ENCODE measurements at places on chromosomes 6 and 20.

DNA sequence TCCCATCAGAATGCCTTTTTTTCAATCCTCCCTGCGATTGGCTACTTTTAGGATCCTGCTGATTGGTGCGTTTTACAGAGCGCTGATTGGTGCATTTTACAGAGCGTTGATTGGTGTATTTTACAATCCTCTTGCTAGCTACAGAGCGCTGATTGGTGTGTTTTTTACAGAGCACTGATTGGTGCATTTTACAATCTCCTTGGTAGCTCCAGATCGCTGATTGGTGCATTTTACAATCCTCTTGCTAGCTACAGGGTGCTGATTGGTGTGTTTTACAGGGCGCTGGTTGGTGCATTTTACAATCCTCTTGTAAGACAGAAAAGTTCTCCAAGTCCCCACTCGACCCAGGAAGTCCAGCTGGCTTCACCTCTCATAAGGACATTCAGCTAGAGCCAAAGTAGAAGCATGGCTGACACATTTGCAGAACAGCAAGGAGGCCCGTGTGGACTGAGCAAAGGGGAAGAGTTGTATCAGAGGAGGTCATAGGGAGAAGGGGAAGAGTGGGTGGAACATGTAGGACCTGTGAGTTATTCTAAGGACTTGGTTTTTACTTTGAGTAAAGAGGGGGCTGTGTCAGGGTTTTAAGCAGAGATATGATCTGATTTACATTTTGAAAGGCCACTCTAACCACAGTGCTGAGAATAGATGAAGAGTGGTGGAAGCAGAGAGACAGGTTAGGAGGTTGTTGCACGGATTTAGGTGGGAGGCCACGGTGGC lies 2.6 kb downstream of the ALDH5A1 start:
- DNase-seq = no peak

- no peak for DNase-seq
These were observed 115.6 kb upstream of the B3GAT2 start for GRCh38 chr6:71072508-71072907.

DNA sequence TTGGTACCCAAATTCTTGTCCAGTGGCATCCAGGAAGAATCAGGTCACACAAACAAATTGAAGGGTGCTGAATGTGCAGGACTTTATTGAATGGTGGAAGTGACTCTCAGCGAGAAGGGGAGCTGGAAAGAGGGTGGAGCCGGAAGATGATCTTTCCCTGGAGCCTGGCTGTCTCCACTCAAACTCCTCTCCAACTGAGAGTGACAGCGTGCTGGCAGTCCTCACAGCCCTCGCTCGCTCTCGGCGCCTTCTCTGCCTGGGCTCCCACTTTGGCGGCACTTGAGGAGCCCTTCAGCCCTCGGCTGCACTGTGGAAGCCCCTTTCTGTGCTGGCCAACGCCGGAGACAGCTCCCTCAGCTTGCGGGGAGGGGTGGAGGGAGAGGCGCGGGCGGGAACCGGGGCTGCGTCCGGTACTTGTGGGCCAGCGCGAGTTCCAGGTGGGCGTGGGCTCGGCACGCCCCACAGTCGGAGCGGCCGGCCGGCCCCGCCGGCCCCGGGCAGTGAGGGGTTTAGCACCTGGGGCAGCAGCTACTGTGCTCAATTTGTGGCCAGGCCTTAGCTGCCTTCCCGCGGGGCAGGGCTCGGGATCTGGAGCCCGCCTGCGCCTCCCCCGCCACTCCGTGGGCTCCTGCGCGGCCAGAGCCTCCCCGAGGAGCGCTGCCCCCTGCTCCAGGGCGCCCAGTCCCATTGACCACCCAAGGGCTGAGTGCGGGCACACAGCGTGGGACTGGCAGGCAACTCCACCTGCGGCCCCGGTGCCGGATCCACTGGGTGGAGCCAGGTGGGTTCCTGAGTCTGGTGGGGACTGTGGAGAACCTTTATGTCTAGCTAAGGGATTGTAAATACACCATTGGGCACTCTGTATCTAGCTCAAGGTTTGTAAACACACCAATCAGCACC lies 26.7 kb upstream of the MBOAT1 start:
- no peak for DNase-seq

GRCh38 chr6:126361832-126362440 lies 22.0 kb downstream of the CENPW start:
- DNase-seq = no peak

GRCh38 chr6:128657181-128657580 lies 136.8 kb upstream of the PTPRK start:
- peak; percentile 31 for DNase-seq

- no peak for DNase-seq
These were observed 205.4 kb downstream of the PREX1 start for GRCh38 chr20:48622421-48622820.

GRCh38 chr6:158170656-158171081 lies 2.5 kb downstream of the GTF2H5 start:
- peak; percentile 85 for DNase-seq

DNA sequence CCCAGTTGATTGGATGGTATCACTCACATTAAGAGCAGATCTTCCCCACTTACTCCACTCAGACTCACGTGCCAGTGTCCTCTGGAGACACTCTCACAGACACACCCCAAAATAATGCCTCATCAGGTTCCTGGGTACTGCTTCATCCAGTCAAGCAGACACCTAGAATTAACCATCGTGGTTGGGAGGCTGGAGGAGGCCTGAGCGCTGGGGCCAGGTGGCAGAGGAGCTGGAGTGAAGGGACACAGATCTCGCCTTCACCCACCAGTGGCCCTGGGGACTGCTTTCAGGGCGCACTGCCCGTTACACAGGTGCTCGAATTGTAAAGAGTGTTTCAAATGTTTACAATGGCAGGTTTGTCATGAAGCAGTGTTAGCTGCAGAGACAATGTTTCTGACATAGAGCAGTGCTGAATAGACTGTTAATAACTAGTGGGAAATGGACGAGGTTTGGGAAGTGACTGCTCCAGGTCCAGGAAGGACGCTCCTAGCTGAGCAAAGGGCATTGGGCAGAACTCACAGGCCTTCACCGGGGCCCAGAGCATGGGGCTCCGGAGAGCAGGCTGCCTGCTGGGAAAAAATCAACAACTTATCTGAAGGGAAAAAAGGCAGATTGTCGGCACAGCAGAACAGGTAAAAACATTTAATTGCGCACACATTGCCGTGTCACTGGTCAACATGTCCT lies 38.4 kb downstream of the TMEM242 start:
- no peak for DNase-seq

GRCh38 chr6:2973676-2974075 lies 2.3 kb upstream of the SERPINB6 start:
- DNase-seq = no peak

- no peak for DNase-seq
These were observed 709.3 kb downstream of the EPHA7 start for GRCh38 chr6:92710048-92710447.

DNA sequence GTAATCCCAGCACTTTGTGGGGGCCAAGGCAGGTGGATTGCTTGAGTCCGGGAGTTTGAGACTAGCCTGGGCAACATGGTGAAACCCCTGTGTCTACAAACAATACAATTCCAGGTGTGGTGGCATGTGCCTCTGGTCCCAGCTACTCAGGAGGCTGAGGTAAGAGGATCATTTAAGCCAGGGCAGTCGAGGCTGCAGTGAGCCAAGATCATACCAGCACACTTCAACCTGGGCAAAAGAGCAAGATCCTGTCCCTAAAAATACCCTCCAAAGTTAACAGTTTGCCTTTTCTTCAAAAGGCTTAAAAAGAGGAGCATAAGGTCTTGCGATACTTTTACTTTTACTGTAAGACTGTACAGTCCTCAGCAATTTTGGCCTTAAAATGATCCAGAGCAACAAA lies 10.7 kb upstream of the SPTLC3 start:
- DNase-seq = no peak

DNA sequence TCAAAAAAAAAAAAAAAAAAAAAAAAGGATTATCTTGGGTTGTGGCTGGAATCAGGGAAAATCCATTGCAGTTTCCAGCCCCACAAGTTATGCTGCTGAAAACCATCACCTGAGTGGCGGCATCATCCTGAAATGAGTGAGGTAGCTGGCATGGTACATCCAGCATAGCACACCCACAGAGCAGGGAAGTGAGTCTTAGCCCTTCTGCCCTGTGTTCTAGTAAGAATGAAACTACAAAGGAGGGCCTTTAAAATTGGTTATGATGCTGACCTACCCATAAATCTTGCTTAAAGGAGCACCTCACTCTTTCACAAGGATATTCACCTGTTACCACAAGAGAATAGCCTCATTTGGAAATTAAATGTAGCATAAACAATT lies 119.2 kb downstream of the NFATC2 start:
- DNase-seq = no peak

GRCh38 chr6:134768931-134769330 lies 181.0 kb downstream of the ALDH8A1 start:
- DNase-seq = no peak

GRCh38 chr6:5066456-5067093 lies 18.6 kb upstream of the PPP1R3G start:
- no peak for DNase-seq

- no peak for DNase-seq
These were observed 384.7 kb downstream of the C6orf118 start for GRCh38 chr6:164924674-164925073.

DNA sequence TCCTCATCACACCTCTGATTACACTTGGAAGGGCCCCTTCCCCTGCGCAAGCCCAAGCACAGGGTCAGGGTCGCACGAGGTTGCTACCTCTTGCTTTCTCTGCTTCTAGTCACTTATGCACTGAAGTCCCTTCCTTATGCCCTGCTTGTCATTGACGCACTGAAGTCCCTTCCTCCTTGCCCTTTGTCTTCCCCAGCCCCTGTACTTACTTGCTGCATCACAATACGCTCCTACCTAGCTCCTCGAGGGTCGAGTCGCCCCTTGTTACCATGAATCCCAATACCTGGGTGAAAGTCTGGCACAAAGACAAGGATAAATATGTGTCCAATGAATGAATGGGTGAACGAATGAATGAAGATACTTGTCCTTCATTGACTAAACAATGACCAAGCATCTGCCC lies 75.9 kb downstream of the LYRM4 start:
- no peak for DNase-seq

GRCh38 chr6:108518714-108519576 lies 41.8 kb upstream of the FOXO3 start:
- DNase-seq = peak; percentile 55

DNA sequence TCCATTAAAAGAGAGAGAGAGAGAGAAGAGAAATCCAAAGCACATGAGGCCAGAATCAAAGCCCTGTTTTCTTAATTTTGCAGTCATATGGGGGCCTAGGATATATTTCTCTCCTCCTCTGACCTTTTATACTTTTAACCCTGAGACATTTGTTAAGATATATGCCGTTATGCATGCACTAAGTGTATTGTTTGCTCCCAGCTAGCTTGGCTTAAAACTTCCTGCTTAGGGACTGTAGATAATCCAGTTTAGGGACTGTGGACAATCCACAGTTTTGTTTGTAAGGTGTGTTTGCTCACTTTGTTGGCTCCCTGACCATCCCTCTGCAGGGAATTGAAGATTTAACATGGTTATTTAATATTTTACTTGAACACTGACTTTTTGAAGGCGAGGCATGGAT lies 166.3 kb upstream of the TSHZ2 start:
- DNase-seq = no peak

DNA sequence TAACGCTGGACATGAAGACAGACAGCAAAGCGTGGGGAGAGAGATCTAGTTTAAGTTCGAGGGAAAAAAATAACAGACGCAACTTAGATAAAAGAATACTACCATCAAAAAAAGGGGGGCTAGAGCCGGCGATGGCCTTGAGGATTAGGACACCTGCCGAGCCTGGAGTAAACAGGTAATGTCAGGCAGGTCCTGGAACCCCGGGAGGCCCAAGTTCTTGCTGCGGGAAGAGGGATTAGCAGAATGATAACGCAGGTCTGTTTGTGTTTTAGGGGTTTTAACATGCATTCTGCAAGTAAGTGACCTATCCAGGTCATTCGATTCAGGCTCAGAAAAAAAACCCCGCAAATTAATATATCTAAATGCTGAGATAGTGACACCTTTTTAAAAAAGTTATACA lies 754 bp upstream of the TMEM170B start:
- DNase-seq = peak; percentile 10

- DNase-seq = no peak
These were observed 75.6 kb upstream of the SLC22A23 start for GRCh38 chr6:3532296-3532916.

- peak; percentile 28 for DNase-seq
These were observed 803 bp downstream of the MICB start for GRCh38 chr6:31498748-31499147.

GRCh38 chr20:14193885-14194284 lies 143.5 kb downstream of the FLRT3 start:
- no peak for DNase-seq

DNA sequence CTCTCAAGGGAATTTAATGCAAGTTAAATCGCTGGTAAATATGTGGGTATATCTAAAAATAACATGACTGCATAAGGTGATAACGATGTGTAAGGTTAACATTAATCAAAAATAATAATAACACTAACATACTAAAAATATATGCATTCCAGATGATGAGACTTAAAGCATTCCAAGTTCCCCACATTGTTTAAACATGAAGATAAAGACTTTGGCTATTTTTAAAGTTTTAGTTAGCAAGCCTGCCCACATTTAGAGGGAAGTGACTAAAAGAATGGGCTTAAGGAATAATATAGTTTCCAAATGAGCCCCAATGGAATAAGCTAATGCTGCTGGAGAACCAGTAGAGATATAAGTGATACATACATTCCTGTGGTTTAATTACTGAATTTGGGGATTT lies 941.3 kb downstream of the TBC1D32 start:
- no peak for DNase-seq

- no peak for DNase-seq
These were observed 112.5 kb downstream of the IPCEF1 start for GRCh38 chr6:154243793-154244750.

- DNase-seq = no peak
These were observed 1.7 kb downstream of the SLC17A2 start for GRCh38 chr6:25928562-25929324.

GRCh38 chr6:137704802-137705159 lies 162.3 kb upstream of the TNFAIP3 start:
- no peak for DNase-seq

GRCh38 chr6:8583291-8583690 lies 147.9 kb upstream of the SLC35B3 start:
- DNase-seq = no peak

DNA sequence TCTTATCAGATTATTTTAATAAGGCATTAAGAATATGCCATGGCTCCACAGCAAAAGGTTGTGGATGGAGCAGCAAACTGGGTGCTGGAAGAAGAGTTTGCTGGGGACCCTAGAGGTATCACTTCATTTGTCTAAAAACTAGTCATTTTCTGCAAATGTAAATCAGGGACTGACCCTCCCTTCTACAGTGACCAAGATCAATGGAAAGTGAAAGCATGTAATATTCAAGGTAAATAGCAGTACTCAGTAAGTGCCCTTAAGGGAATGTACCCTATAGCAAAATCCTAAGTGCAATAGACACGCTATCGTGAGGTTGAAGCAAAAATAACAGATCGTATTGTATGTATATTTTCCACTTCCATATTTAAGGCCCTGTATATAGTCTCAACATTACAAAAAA lies 38.7 kb downstream of the TRDN start:
- DNase-seq = no peak

DNA sequence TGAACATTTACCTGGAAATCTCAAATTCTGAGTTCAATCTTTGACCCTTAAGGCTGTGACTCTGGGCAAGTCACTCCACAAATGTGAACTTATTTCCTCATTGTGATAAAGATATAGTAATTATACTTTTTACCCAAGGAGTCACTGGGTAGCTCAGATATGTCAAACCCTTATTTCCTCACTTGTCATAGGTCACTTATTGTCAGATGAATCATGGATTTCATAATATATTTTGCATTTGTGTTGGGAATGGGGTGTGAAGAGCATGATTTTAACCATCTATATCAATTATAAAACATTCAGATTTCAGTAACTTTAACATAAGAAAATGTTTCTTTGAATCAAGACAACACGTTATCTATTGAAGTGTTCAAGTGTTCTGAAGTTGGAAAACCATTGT lies 3.7 kb upstream of the CARMIL1 start:
- DNase-seq = no peak

Measured in ELR (cell line).